ENCODE measurements at places on chromosomes 7 and 10. TPM values are rescaled to one million over a fixed set of nuclear protein-coding genes. Genes with fewer than 3 reads are reported as not detected.
A peak's percentile ranks its signal among the peaks of the same experiment; 100 is the strongest.

- DNase-seq, result no peak
These were observed 623.1 kb downstream of the PTPRN2 start for GRCh38 chr7:157964521-157964920.

DNA sequence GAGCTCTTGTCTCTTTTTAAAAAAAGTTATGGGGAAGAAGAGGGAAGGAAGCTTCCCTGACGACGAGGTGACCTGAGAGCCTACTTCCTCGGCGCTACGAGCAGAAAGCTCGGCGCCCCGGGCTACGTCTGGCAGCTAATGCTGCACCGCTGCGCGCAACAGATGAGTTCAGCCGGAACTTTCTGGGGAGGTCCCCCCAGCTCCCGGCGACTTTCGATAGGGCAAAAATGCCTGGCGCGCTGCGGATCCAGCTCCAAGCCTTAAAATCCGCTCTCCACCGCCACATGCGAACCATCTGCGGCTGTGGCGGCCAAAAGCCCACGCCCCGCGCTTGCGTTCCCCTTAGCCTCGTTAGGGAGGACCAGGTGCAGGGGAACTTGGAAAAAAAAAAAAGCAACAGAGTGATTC is 621 bp downstream of the P4HA1 start:
- peak; percentile 58 for DNase-seq

- DNase-seq, result no peak
These were observed 23.7 kb downstream of the RTKN2 start for GRCh38 chr10:62244785-62245467.

- no peak for DNase-seq
These were observed 27.1 kb upstream of the ZFAND2A start for GRCh38 chr7:1187127-1187526.

- DNase-seq, result no peak
These were observed 14.6 kb downstream of the STX1A start for GRCh38 chr7:73704640-73705550.

Gene DGKB
- total RNA-seq, result not detected

All from ovary (tissue), 10 donors.